ENCODE measurements at places on chromosomes 6 and 20. TPM values are rescaled to one million over a fixed set of nuclear protein-coding genes. Genes with fewer than 3 reads are reported as not detected.
A peak's percentile ranks its signal among the peaks of the same experiment; 100 is the strongest.

DNA sequence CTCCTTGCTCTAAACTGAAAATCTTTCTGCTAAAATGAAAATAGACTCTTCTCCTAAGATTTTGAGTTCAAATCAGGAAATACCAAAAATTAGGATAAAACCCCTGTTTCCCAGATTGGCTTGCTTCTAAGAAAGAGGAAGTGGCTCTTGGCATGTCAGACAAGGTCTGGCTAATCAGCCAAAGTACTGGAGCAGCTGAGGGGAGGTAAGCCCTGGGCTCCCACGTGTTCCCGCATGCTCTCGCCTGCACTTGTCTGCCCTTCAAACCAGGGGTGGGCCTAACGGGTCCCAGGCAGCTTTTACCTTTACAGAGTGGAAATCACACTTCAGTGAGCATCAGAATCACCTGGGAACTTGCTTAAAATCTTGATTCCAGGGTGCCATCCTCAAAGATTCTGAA lies 43.2 kb upstream of the GABRR1 start:
- no peak for DNase-seq

Gene CAGE1
- total RNA-seq: not detected

GRCh38 chr6:117268924-117269323 lies 3.6 kb downstream of the VGLL2 start:
- DNase-seq: no peak

DNA sequence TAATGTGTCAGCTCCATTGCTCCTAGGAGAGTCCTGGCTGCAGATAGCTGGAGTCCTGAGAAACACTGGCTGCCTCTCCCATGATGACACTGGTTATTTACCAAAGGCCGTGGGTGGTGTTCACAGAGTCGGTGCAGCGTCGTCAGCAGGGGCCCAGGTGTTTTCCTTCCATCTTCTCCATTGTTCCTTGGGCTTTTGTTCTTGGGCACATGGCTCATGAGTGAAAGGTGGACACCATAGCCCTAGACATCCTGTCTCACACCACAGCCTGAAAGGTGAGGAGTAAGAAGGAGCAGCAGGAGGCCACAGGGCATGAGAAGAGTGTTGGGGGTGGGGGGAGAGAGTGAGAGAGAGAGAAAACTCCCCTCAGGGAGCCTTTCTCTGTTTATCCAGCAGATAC lies 9.1 kb downstream of the CST5 start:
- no peak for DNase-seq

DNA sequence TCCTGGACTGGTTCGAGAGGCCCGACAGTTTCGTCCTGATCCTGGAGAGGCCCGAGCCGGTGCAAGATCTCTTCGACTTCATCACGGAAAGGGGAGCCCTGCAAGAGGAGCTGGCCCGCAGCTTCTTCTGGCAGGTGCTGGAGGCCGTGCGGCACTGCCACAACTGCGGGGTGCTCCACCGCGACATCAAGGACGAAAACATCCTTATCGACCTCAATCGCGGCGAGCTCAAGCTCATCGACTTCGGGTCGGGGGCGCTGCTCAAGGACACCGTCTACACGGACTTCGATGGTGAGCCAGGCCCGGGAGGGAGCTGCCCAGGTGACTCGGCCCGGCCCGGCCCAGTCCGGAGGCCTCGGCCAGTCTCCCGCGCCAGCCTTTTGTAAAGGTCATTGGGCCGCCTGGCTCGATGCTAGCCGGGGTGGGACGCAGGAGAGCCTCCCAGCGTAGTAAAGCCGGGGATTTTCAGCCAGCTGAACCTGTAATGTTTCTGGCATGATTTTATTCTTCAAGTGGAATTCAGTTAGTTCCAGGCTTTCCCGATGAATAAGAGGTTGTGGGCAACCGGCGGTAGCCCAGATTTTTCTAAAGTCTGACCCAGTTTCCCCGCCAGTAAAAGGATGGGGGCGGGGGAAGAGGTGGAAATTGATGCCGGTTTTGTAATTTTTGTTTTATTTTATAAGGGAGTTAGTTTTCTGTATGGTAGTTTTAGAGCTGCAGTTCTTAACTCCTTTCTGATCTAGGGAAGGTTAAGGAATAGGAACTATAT lies 1.4 kb downstream of the PIM1 start:
- DNase-seq: peak; percentile 70
